ENCODE measurements at places on chromosomes 12 and 14.

- no peak for DNase-seq
Measured at GRCh38 chr12:47156167-47156736, 76.5 kb upstream of the AMIGO2 start.

DNA sequence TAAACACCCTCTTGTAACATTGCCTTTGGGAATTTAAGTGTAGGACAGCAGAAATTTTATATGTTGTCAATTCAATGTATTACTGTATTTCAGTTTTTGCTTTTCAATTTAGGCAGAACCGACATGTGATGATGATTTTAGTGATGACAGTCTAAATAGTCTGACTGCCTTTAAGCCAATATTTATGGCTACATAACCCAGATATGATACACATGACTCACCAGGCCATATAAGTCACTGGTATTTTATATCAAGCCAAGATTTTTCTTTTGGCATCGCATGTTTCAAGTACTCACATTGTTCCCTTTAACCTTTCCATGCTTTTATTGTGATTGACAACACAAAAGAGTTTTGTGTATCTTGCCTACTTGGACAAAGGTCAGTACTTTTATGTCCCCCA, 13.6 kb upstream of the PPM1A start:
- DNase-seq: no peak

- DNase-seq: no peak
Measured at GRCh38 chr12:15853877-15854276, 28.3 kb upstream of the STRAP start.

GRCh38 chr12:122732611-122733010, 2.0 kb upstream of the HCAR1 start:
- DNase-seq: no peak

DNA sequence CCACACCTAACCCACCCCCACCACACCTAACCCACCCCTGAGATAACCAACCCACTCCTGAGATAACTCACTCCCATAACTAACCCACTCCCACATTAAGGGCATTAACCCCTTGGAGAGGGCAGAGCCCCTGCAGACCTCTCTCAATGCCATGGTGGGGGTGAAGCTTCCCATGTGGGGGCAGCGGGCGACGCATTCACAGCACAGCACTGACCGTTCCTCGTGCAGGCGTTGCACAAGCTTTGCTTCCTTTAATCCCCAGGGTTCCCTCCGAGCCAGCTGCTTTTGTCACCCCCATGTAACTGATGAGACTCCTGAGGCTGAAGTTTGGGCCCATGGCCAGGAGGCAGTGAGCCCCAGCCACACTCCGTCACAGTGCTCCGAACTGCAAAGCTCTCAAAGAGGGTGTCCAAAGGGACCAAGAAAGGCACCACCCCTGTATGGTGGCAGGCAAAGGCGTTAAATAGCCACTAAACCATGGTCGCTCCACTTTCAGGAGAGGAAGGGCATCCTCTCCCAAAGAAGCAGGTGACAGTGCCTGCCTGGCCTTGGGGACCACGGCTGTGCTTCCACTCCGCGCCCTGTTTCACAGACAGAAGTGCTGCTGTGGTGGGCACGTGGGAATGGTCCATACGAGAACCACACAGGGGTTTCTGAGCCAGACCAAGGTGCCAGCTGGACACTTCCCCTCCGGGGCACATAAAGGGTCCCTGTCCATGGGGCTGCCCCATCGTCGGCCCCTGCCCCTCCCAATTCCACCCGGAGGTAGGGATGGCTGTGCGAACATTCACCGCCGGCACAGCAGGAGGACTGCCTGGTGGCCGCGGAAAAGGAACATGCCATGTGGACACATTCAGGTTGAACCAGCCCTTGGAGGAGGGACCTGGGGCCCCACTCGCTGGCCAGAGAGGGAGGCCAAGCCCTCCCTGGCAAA, 28.3 kb downstream of the GALNT9 start:
- no peak for DNase-seq

- DNase-seq: no peak
Measured at GRCh38 chr14:33738491-33738890, 212.4 kb downstream of the EGLN3 start.

DNA sequence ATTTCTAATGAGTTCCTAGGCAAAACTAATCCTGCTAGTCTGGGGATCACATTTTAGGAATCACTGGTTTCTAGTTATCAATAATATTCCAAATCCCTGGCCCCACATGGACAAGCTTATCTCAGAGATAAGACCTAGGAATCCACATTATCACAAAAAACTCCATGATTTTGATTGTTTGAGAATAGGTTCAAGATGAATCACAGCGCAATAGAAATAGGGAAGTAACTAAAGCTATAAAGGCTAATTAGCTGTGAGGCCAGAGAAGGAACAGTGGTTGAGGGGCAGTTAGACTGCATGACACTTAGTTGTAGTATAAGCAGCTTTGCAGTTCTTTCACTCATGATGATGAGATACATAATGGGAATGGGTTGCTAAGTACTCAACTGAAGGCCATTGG, 13.1 kb upstream of the ATP5F1B start:
- DNase-seq: no peak

- DNase-seq: no peak
Measured at GRCh38 chr14:102971314-102971713, 48.9 kb downstream of the AMN start.

GRCh38 chr14:81396113-81396512, 4.0 kb downstream of the STON2 start:
- no peak for DNase-seq

DNA sequence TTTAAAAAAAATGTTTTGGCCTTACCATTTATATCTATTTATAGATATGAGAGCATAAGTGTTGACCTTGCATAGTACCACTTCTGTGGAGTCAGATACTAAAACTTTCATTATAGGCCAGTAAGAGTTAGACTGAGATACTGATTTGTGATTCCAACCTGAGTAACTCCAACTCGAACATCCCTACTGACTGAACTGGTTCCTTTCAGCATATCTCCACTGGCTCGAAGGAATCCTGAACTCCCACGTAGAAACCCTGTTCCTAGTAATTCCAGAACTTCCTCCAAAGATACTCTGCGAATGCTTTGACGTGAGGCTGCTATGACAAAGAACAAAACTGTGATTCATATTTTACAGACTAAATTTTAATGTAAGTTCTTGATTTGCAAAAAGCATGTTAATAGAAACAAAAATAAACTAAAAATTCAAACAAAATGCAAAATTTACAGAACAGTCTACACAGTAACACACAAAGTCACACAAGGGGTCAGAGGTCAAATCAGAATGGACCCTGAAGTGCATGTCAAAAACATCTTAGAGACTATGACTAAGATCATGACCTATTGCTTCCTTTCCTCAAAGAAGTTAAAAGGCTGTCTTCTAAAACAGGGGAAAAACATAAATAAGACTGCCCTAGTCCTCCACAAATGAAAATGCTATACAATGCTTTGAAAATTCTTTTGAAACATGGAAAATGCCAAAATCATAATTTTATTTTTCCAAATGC, 31.5 kb downstream of the HEATR5A start:
- no peak for DNase-seq

DNA sequence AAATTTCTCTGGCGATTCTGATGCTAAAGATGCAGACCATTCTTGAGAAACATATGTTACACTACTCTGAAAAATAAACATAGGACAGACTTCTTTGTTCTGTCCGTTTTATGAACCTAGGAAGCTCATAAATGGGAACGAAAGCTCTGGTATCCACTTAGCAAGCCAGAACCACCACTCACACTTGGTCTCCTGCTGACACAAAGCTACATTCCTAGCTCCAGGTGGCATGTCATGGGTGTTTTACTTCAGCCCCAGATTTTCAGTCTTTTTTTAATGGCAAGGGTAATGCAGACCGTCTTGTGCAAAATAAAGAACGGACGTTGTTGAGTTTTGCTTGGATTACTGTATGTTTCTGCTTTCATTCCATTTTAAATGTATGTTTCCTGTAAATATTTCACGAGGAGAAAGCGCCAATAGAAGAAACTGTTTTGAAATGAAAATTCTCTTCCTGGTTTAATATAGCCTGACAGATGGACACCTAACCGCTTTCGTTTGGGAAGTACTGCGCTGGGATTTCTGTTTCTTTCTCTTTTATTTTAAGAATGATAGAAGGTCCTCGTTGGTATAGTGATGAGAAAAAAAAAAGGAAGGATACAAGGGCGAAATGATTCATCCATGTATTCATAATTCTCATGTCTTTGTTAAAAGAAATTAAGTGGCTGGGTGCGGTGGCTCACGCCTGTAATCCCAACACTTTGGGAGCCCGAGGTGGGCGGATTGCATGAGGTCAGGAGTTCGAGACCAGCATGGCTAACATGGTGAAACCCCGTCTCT, 871 bp upstream of the COQ5 start:
- DNase-seq: no peak

DNA sequence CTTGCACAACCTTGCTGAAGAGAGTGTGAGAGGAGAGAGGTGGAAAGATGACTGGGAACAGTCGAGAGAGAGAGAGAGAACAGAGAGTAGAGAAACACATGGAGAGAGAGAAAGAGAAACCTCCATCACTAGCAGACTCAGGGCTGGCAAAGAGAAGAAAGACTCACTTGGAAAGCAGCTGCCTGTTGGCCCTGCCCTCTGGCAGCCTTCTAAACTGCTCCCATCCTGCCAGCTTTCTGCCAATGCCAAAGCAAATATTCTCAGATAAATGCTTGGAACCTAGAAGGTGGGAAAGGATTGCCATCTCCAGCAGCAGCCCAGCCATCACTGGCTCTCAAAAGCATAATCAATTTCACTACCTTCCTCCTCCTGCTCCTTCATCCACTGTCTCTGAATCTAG, 107.9 kb upstream of the WSCD2 start:
- DNase-seq: no peak

DNA sequence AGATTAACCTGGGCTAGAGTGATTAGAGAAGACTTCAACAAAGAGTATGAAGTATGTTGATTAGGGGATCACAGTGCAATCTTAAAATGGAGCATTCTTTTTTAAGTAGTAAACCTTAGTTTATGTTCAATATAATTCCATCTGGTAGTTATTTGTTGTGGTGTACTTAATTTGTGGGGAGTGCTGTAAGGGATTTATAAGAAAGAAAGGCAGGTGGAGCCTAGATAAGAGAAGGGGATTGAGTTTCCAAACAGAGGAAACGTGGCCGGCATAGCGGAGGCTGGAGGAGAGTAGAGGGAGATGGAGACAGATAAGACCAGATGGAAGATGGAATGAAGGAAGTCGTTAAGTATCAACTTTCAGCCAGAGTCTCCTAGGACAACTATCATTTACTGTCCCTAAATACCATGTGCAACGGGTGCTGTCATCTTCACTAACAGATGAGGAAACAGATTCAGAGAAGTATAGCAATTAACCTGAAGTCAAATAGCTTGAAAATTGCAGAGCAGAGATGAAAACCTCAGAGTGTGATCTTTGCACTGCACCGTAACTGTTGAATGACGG, 38.1 kb downstream of the GOLGA5 start:
- DNase-seq: no peak

DNA sequence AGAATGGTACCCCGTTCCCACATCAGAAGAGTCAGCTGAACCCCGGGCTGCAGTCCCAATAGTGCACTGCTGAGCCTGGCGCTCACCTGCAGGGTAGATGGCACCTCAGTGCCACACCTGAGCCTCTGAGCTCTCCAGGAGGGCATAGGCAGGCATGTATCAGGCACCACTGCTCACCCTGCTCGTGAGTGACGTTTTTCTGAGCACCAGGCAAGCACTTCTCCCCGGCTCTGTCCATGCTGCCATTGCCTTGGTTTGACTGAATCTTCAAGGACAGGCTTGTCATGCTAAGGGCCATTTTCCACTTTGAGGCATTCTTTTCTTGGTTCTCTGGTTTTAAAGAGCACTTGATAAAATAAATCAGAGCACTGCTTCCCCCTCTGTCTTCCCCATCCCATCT, 161.6 kb upstream of the PRMT8 start:
- DNase-seq: no peak

- DNase-seq: no peak
Measured at GRCh38 chr12:119446459-119446858, 111.9 kb downstream of the CCDC60 start.

Measured in non-pigmented ciliary epithelial cell (primary cell).